Subcutaneous preadipocyte (primary cell): ENCODE measurements at places on chromosomes 6 and 20. TPM values are rescaled to one million over a fixed set of nuclear protein-coding genes. Genes with fewer than 3 reads are reported as not detected.

Gene YTHDF1
- total RNA-seq = 18.0 and 25.6 TPM in 2 replicates

Gene MUC22
- total RNA-seq = not detected in 2 replicates

Gene PTCRA
- total RNA-seq = not detected in 2 replicates

Gene RTN4IP1
- total RNA-seq = 5.5 and 8.4 TPM in 2 replicates

Gene B3GAT2
- under 0.01 TPM in 1 of 2 replicates, not detected in the other for total RNA-seq
